ENCODE measurements at places on chromosomes 1 and 21.

DNA sequence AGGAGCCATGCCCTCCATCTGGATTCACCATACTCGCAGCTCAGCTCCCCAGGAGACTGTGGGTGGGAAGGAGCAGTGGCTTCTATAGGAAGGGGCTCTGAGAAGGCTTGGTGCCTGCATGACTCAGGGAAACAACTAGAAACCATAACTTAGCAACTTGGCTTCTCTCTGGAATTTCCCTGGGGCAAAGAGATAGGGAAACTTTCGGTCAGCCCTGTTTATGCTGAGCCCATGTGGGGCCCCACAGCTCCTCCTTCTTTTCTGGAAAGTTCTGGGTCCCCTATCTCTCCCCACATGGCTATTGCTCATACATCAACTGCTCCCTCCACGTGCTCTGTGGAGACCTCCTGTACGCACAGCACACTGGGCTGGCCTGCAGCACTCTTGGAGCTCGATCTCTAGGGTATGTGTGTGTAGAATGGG, 39.3 kb downstream of the PLEKHA6 start:
- no peak for DNase-seq

DNA sequence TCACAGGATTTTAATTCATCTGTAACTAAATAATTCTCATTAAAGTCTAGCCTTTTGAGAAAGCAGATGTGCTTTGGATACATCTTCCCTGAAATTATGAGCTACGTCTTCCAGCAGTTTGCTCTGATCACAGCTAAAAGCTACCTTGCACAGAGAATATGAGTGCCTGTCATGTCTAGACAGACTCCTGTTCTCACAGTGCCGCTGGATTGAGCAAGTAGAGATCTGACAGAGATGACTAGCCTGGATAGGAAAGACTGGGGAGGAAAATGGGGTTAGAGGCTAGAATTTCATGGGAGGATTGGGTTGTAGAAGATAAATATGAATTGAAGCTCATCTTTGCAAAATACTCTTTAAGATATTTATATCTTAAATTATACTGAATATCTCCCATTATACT, 24.1 kb downstream of the CEPT1 start:
- DNase-seq = no peak

DNA sequence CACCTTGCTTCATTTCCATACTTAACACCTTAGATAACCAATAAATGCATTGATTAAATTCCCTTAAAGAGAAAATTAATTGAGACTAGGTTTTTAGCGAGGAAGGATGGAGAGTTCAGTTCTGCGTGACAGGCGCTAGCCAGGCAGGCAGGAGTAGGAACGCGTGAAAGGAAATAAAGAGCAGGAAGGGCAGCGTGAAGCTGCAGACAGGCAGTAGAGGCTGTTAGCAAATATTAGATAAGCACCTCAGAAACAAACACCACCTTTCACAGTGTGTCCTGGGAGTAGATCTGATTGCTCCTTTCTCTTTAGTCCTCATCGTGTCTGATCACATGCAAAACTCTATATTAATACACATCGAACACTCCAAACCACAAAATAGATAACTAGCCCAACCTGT, 282.7 kb upstream of the ADGRL2 start:
- DNase-seq = no peak

- no peak for DNase-seq
These were observed 29.7 kb downstream of the ZBTB8A start for GRCh38 chr1:32568929-32569328.

DNA sequence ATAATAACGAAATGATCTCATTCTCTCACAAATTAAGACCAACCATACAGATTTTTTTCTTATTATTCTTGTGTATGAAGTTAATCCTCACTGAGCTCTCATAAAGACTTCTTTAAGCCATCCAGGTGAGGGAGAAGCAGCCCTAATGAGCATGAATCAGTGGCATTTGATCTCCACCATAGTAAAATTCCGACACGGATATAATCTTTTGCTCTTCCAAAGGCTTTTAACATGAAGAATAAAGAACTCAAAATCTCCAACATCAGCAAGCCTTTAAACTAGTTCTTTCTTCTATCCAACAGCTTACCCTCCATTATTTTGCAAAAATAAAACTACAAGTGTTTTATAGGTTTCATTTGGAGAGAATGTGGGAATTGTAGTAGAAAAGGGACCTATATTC, 714.7 kb upstream of the NEGR1 start:
- DNase-seq = no peak

DNA sequence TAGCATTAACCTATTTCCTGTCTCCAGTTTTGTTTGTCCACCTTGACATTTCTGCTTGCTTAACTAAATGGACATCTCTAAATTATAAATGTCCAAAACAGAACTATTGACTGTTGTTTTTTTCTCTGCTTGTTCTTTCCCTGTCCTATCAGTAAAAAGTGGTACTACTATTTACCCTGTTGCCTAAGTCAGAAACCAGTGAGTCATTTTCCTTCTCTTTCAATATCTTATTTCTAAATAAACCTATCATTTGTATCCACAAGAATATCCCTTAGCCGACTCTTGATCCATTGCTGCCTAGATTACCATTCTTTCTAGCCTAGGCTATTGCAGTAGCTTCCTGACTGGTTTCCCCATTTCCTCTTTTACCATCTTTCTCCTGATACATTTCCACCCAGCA, 22.5 kb downstream of the MIER1 start:
- DNase-seq = no peak

GRCh38 chr1:12309783-12310742, 80.2 kb downstream of the VPS13D start:
- DNase-seq = no peak

GRCh38 chr1:20472860-20473711, 12.9 kb downstream of the CAMK2N1 start:
- no peak for DNase-seq

DNA sequence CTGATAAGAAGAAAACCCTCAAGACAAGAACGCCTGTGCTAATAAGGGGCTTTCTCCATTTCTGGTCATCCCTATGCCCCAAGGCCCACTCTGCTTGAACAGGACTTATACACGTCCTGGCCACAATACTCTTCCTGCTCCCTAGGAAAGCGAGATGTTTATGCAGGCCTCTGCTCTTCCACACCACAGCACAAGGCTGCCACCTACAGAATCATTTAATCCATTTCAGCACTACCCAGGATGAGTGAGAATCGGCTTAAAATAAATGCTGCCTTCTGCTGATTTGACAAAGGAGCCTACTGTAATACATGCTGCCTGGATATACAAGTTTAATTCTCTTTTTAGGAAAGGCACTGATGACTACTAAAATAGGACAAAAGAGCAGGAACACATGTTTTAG, 29.4 kb downstream of the FRRS1 start:
- peak; percentile 3 for DNase-seq

DNA sequence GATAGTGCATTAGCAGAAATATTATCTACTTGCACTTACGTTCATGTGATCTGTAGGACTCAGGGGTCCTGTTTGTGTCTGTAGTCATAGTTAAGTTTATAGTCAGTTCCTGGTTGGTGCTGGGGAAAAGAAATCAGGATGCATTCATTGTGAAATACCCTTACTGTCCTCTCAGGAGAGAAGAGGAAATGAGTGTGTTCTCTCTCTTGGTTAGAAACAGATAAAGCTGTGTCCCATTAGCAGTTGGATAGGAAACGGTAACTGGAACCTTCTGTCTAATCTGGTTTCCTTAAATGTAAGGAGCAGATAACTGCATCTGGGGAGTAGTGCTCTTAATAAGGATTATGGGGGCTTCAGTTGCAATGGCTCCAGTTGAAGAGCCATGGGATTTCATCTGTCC, 8.9 kb downstream of the SDCCAG8 start:
- DNase-seq = no peak

DNA sequence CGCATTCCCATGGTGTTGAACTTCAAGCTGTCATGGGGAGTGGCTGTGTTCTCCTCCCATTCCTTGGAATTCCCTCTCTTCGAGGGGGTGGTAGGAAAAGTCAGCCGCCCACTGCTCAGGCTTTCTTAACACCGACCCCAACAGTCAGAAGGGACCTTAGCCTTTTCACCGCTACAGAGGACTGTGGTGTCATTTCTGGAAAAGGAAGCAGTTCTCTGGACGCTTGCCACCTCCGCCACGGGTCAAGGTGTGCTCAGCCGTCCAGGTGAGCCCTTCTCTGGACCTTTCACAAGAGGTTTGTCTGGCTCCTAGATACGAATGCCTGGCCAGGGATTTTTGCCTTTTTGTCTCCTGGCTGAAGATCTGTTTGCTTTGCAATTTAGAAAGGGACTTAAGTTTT, 31.8 kb downstream of the CLIC6 start:
- DNase-seq = no peak

DNA sequence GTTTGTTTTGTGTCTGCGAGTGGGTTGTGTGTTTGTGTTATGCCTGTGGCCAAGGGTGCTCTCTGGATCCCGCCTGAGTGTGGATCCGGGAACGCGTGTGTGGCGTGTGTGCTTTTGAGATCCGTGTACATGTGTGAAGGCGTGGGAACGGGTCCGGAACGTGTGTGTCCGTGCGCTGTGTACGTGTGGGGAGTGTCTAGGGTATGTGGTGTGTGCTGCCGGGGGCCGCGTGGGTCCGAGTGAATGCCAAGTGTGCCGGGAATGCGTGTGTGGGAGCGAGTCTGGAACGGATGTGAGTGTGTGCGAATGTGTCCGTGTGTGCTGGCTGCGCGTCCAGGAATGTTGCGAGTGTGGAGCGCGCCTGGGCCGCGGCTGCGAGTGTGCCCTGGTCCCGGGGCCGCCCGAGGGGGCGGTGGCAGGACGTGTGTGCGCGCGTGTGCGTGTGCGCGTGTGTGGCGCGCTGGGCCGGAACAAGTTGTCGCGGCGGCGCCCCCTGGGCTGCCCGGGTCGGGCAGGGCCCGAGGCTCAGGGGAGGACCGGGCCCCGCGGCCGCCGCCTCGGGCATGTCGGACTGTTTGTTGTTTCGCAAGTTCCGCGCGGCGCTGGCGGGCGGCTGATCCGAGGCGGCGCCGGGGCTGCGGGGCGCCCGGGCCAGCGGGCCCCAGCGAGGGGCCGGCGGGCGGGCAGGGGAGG, 953 bp downstream of the PTPRU start:
- no peak for DNase-seq

DNA sequence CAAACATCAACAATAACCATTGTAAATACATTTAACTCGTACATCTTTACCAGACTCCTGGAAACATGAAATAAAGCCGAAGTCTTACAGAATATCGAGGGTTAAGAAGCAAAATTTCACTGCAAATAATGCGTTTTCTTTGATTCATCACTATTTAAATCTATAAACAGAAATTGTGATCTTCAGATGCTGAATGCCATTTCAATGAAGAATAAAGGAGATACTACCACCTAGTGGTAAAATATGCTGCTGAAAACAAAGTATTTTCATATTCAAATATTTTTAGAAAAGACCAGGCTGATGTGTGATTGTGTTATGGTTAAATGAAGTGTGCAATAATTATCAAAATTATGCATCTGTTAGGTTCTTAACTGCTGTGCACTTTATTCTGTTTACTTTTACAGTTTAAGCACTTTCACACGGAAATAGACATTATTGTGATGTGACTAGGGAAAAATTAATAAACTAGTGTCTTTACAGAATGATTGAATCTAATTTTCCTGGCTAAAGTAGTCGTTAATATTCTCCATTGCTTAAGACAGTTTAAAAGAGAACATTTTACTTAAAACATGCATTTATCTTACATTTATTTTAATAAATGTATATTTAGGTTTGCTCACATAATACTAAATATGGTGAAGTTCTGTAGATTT, 1093.1 kb downstream of the MRPL39 start:
- DNase-seq = peak; percentile 48

DNA sequence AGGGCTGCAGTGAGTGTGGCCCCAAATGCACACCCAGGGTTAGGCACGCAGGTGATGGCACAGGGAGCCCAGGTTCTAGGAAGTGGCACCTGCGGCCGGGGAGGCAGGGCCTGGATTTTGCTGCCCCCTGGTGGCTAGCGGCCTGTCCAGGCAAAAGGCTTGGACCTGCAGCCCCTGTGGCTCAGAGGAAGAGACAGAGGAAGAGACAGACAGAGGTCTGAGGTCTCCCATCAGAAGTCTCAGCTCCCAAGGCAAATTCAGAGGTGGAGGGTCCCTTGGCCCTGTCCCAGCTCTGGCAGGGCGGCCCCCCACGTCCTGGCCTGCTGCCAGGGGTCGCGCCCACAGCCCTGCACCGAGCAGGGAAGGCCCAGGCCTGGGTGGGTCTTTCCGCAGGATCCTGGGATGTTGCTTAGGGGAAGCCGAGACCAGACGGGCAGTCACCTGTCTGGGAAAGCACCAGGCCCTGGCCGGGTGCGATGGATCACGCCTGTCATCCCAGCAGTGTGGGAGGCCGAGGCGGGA, 8.0 kb upstream of the TNFRSF14 start:
- DNase-seq = peak; percentile 13

GRCh38 chr1:160777486-160778089, 18.4 kb upstream of the LY9 start:
- no peak for DNase-seq
